ENCODE measurements at places on chromosomes 11 and 22. TPM values are rescaled to one million over a fixed set of nuclear protein-coding genes. Genes with fewer than 3 reads are reported as not detected.

The HEPHL1 gene
- not detected for total RNA-seq

The B4GAT1 gene
- total RNA-seq, result 17.8 TPM

The SCGB1D2 gene
- not detected for total RNA-seq

The MAPK11 gene
- total RNA-seq, result 6.5 TPM

The SELENOH gene
- 147 TPM for total RNA-seq

The POLR3H gene
- total RNA-seq, result 40.1 TPM

The MMP12 gene
- total RNA-seq, result not detected

The GLYATL1 gene
- total RNA-seq, result not detected

The RANBP1 gene
- total RNA-seq, result 292 TPM

The NNMT gene
- 379 TPM for total RNA-seq

The KCNJ11 gene
- 1.3 TPM for total RNA-seq

The FBLN1 gene
- 50.4 TPM for total RNA-seq

Data from A549 treated with GW870086 at 1 μM for 4 hours (cell line).